ENCODE measurements at places on chromosomes 12 and 14. TPM values are rescaled to one million over a fixed set of nuclear protein-coding genes. Genes with fewer than 3 reads are reported as not detected.

DNA sequence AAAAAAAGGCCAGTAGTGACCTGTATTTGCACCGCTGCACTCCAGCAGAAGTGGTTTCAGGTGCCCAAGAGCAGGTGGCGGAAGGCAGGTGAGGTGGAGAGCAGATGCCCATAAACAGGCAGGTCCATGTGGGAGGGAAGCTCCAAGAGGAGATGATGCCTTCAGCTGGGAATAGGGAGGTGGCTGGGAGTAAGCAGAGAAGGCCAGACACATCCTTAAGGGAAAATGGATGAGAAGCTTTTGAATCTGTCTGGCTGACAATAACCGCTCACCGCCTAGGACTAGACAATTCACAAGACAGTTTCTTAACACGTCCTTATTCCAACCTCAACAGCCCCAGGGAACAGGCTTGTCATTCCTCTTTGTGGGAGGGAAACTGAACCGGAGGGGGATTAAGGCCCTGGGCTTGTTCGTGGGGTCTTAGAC, 43.9 kb upstream of the PLEKHG6 start:
- no peak for DNase-seq

The SMIM41 gene
- 0.08 TPM for polyA plus RNA-seq

GRCh38 chr12:57896434-57897201, 44.7 kb upstream of the ATP23 start:
- peak; percentile 90 for DNase-seq

DNA sequence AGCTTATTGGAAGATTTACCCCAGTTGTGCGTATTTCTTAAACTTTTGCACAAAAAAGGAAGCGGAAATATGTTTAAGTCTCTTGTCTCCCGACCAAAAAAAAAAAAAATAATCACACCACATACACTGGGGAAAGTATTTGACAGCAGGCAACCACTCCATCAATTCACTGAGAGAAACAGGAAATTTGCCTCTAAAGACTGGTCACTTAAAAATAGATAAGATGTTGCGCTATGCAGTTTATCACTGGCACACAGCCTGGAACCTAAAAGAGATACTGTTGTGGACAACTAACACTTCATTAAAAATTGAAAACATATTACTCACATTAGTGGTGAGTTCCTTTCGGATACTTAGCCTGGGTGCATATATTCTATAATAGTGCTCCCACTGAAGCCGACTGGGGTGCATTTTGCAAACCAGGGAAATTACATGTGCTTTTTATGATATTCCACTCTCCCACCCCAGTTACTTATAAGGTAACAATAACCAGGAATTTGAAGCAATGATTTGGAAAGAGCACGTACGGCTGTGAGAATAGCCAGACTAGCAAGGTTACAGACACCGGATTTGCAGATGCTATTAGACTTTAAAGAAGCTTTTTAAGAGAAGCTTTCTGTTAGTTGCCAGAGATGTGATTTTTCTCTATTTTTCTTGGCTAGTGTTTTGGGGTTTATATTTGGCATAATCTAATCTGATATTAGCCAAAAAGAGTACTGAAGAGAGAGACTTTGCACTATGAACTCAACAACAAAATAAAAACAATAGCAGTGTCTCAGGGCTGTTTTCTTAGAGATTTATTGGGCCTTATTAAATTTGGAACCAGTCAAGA, 311.5 kb downstream of the NOVA1 start:
- DNase-seq, result no peak

DNA sequence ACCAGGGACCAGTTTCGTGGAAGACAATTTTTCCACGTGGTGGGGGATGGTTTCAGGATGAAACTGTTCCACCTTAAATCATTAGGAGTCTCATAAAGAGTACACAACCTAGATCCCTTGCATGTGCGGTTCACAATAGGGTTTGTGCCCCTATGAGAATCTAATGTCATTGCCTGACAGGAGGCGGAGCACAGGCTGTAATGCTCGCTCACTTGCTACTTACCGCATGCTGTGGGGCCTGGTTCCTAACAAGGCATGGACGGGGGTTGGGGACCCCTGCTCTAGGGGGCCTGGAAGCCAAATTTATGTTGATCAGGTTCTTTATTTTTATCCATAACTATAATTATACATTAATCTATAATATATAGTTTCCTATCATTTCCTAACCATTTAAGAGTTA, 315.3 kb downstream of the MED13L start:
- DNase-seq, result no peak

The HOXC11 gene
- polyA plus RNA-seq, result not detected

DNA sequence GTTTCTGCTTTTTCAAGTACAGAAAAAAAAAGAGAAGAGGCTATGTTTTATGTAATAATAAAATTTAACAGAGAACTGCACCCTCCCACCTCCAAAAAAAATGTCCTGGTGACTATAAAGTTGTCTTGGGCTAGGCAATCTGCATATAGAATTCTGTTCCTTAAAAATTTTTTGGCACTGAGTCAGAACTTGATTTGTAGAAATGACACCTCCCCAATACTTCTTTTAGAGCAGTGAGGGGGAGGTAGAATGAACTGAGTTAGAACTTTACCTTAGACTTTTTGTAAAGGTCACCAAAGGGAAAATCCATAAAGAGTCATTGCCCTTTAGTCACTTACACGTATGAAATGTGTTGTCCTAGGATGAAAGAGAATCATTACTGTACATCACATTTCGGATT, 80.0 kb downstream of the BTG1 start:
- DNase-seq, result no peak

- no peak for DNase-seq
Measured at GRCh38 chr12:22916815-22917214, 291.8 kb downstream of the ETNK1 start.

The TMCC3 gene
- polyA plus RNA-seq, result 4.0 TPM

- no peak for DNase-seq
Measured at GRCh38 chr14:44291366-44291915, 215.6 kb downstream of the FSCB start.

DNA sequence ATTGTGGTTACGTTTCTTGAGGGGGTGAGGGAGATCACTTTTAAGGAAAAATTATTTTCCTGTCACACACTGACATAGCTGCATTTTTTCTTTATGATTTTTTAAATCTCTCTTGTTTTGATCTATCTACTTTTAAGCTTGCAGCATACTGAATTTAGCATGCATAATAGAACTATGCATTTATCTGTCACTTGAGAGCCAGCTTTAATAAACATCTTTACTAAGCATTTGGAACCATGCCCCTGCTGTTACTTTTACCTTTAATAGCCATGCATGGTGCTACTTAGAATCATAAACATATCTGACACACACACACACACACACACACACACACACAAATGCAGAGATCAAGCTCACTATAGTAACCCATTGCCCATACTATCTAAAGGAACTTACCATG, 486.2 kb downstream of the NELL2 start:
- no peak for DNase-seq

The AQP6 gene
- polyA plus RNA-seq, result 0.04 TPM

Data from heart left ventricle (tissue), 16 donors.